ENCODE measurements at places on chromosomes 6 and 20.

DNA sequence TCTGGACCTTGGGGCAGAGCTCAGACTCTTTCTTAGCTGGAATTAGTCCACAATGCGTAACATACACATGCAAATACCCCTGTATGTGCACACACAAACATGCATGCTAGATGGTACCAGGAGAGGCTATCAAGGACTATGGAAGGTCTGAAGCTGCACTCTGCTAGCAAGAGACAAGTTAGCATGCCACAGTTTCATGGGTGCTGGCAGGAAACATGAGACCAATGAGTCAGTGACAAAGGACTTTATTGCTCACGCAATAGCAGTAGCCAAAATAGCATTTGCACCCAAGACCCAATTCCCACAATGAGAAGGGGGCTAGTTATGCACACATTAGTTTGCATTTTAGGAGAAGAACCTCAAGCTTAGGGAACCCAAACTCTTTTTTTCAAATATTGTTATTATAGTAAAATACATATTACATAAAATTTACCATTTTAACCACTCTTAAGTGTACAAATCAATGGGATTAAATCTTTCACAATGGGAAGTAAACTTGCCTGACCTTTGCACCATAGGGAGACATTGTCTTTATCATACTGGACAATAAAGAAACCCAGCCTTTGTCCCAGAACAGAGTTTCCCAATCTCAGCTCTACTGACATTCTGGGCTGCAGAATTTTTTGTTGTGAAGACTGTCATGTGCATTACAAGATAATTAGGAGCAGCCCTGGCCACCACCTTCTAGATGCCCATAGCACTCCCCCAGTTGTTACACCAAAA is 69.1 kb downstream of the NRSN1 start:
- DNase-seq, result no peak

GRCh38 chr6:138336221-138336620 is 41.5 kb upstream of the SMIM28 start:
- no peak for DNase-seq

DNA sequence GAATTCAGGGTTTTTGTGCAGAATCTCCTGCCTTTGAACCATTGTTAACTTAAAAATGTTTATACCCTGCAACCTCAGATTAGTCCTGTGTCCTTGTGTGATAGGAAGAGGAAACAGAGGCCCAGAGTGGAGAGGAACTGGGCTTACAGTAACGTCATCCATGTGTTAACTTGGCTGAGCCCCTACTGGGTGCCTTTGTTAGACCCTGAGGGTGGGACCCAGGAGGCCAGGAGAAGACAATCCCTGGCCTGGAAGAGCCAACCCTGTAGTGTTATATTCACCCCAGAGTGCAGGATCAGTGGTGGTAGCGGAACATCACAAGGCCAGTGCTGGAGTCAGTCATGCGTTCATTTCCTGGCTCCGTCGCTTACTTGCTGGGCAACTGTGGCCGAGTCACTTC is 10.6 kb downstream of the MYLK2 start:
- no peak for DNase-seq

DNA sequence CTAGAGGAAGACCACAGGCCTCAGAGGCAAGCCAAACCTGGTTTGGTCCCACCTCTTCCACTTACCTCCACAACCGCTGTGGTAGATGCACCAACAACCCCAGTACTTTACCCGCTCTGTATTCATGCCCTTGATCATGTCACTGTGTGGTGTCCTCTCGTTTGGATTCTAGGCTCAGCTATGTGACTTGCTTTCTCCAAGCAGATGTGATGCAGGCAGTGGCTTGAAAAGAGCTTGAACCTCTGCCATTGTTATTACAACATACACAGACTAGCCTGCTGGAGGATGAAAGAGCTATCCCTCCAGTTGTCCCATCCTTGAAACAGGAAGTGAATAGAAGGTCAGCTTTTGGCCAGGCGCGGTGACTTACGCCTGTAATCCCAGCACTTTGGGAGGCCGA is 147.7 kb downstream of the ZNF217 start:
- no peak for DNase-seq

DNA sequence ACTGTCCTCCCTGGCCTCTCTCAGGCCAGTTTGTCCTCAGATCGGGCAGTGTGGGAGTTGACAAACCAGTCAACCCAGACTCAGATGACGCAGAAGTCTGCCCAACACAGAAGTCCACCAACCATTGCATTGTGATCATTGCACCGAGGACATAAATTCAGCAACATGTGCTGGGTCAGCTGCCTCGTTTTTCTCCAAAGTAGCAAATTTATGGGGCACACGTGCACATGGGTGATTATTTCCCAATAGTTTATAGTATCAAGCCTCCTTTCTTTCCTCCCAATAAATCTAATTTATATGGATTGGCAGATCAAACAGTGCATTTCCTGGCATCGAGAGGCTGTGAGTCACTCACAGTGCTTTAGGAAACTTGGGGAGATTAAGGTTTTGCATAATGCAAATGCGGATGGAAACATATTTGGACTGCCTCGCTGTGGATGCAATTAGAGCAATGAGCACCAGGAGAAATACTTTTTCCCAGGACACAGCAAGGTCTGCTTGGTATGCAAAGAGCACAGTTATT is 413.7 kb upstream of the SULF2 start:
- DNase-seq, result no peak

GRCh38 chr6:68572975-68573374 is 62.1 kb upstream of the ADGRB3 start:
- no peak for DNase-seq

GRCh38 chr6:111215131-111215530 is 127.8 kb downstream of the SLC16A10 start:
- no peak for DNase-seq

DNA sequence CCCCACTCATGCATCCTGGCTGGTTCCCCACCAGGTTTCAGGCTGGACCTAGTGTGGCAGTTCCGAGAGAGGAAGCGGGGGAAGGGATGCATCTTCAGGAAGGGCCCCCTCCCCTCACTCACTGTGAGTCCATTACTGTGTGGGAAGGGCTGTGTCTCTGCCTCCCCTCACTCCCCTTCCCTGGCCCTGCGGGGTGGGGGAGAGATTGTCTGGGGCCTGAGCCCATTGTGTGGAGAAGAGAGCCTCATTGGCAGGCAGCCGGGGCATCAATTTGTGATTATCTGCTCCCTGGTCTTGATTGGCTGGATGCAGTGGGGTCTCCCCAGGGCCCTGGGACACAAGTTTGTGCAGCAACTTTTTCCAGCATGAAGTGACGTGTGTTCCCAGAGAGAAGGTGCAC is 4.1 kb upstream of the MYT1 start:
- DNase-seq, result no peak

- no peak for DNase-seq
Observed at GRCh38 chr6:141866731-141867497, 265.8 kb upstream of the GJE1 start.

- no peak for DNase-seq
Observed at GRCh38 chr6:111471958-111472357, 11.1 kb downstream of the REV3L start.

GRCh38 chr20:3797226-3797545 is 1.1 kb downstream of the CDC25B start:
- no peak for DNase-seq

DNA sequence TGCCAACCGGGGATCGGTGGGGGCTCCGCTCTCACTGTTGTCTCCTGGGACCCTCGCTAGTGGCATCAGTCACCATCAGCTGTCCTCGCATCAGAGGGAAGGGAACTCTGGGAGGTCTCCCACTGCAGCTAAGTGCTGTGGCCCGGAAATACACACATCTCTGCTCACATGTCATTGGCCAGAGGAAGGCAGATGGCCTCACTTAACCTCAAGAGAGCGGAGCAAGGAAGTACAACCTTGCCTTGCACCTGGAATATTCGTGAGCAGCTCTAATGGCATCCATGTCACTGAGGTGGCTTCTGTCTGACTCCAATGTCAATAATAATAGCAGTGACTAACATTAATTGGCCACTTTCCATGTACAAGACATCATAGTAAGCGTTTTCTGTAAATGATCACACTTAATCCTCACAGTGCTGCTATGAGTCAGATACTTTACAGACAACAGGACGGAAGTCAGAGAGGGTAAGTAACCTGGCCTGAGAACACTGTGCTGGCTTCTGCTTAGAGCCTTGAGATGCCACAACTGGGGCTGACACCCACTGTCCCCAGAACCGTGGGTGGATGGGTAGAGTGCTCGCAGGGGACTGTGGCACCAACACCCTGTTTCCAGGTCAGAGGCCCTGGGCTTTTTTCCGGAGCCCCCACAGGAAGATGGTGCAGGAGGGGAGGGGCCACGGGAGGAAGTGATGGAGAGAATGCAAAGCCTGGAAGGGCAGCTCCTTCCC is 6.0 kb downstream of the LHFPL5 start:
- DNase-seq, result no peak

- DNase-seq, result no peak
Observed at GRCh38 chr6:35213824-35214756, at the start of gene SCUBE3. TSS of gene SCUBE3 (plus strand) at chr6:35213956. CDS start at chr6:35214419, 463 bp downstream.

DNA sequence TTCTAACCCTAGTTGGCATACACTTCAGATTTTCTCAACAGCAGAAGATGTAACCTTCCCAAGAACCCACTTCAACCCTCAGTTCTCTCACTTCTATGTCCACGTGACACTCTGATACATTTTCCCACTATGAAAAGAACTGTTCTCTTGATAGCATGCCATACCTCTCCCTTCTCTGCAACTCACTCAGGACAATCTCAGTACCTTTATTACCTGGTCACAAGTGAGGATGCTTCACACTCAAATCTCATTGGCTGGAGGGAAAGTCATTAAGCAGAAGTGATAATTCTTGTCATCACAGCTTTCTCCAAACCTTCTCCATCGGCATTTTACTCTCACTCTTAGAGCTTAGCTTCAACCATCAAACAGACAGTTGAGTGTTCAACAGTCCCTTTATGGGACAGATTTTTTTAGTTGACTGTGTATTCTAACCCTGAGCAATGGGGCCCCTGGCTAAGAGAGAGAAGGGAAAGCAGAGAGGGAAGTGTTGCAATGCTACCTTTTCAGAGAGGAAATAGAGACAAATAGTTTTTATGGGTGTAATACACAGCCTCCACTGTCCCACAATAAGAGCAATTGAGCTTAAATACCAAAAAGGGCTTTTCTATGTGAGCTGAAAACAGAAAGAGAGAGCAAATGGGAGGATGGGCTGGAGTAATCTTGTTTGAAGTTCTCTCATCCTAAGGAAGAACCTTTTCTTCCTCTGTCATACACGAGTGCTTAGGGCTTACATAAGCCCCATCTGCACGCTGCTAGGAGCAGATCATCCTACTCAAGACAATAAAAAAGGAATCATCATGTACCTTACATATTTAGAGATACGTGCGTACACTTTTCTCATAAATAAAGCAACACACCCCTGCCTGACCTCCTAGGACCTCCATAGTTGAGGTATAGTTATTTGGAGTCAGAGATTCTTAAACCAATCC is 16.0 kb downstream of the HLA-DPA1 start:
- no peak for DNase-seq

GRCh38 chr6:55101157-55101556 is 73.2 kb upstream of the HCRTR2 start:
- no peak for DNase-seq

DNA sequence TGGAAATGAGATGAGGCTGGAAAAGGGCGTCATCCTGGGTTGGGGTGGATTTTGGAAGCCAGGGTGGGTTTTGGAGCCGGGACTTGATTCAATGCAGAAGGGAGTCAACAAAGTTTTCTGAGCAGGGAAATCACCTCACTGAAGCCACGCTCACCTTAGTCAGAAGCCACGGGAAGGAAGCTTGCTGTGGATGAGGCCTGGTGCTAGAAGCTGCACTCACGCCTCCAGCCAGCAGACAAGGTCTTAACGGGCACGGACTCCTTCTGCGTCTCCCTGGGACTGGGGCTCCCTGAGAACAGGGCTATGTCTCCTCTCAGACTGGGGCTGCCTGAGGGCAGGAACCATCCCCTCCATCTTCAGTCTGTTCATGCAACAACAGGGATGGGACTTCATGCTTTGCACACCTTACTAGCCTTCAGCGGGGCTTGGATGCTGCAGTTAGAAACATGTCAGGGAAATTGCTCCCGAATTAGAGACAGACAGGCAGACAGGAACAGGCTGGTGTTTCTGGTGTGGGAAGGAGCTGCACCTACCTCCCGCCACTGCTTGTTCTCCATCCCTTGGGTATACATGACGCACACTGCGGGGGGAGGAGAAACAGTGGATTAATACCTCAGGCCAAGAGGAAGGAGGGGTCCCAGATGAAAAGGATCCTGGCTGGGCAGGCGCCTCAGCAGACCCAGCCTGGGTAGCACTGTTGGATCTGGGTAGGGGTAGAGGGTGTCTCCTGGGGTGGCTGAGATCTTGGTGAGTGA is 17.5 kb downstream of the CPNE5 start:
- DNase-seq, result no peak

DNA sequence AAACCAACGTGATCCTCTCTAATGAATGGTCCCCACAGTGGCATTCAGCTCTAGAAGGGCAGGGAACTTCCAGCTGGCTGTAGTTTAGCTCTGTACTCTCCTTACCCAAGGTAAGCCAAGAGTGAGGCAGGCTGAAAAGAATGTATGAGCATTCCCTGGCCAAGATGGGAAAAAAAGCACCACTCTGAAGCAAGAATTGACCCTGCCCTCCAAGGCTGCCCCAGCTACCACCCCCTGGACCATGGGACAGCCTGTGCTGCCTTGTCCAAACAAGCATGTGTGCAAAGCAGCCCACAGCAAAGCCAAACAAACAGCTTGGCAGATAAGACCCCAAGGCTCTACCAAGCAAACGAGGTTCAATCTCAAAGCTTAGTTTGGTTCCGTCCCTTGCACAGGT is 73.9 kb downstream of the GFOD1 start:
- no peak for DNase-seq

- no peak for DNase-seq
Observed at GRCh38 chr6:67916399-67916798, 718.7 kb upstream of the ADGRB3 start.

GRCh38 chr6:93139408-93140081 is 279.8 kb downstream of the EPHA7 start:
- DNase-seq, result no peak

- DNase-seq, result peak; percentile 88
Observed at GRCh38 chr20:3714092-3714491, 1.7 kb upstream of the SIGLEC1 start.

DNA sequence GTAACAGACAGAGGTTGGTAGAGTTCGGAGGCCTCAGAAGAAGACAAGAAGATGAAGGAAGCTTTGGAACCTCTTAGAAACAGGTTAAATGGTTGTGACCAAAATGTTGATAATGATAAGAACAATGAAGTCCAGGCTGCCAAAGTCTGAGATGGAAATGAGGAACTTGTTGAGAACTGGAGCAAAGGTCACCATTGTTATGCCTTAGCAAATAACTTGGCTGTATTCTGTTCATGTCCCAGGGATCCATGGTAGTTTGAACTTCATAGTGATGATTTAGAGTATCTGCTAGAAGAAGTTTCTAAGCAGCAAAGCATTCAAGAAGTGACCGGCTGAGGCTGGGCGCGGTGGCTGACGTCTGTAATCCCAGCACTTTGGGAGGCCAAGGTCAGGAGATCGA is 11.1 kb upstream of the LSM14B start:
- no peak for DNase-seq

DNA sequence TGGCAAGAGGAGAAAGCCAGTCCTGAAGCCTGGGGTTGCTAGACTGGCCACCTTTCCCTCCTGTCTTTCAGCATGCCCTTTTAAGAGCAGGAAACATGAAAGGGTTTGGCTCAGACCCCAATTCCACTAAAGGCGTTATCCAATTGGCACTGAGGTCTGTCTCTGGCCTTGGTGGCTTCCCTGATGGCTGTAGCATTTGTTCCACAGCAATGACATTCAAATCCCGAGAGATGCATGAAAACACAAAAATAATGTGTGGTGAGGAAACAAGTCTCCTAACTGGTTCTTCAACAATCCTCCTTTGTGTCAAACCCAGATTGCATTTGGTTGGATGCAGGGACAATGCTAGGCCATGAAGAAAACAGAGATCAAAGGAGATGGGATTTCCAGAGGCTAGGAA is 56.5 kb upstream of the ADTRP start:
- no peak for DNase-seq

GRCh38 chr6:56356426-56356825 is 109.0 kb upstream of the COL21A1 start:
- no peak for DNase-seq

Measured in CD14-positive monocyte (primary cell).